Mesothelial cell of epicardium (in vitro differentiated cells): ENCODE measurements at places on chromosomes 5 and 9. TPM values are rescaled to one million over a fixed set of nuclear protein-coding genes. Genes with fewer than 3 reads are reported as not detected.

The HTR4 gene
- 0.27 to 0.41 TPM (median 0.33 TPM) in 3 replicates for total RNA-seq

The SPINK4 gene
- not detected in 3 replicates for total RNA-seq

The TRPM3 gene
- total RNA-seq, result 1.1 to 1.6 TPM (median 1.1 TPM) in 3 replicates

The F2RL2 gene
- 1.4 to 3.3 TPM (median 2.4 TPM) in 3 replicates for total RNA-seq

The IL13 gene
- 0.33 to 0.78 TPM (median 0.50 TPM) in 3 replicates for total RNA-seq

The SPATA31A3 gene
- not detected in 3 replicates for total RNA-seq

The ADAMTS19 gene
- total RNA-seq, result 12.8 to 14.8 TPM (median 13.2 TPM) in 3 replicates

The NUP214 gene
- total RNA-seq, result 65.6 to 69.6 TPM (median 69.4 TPM) in 3 replicates

The SLC6A7 gene
- not detected in 3 replicates for total RNA-seq

The TNFSF15 gene
- 11.7 to 12.2 TPM (median 12.2 TPM) in 3 replicates for total RNA-seq

The C5 gene
- 3.1 to 4.0 TPM (median 4.0 TPM) in 3 replicates for total RNA-seq

The CDC20B gene
- 0.09 to 0.16 TPM in 2 of 3 replicates, not detected in the other for total RNA-seq

The LSM11 gene
- 5.2 to 6.0 TPM (median 5.6 TPM) in 3 replicates for total RNA-seq

The SHOC1 gene
- not detected in 3 replicates for total RNA-seq

The ERP44 gene
- 17.5 to 18.3 TPM (median 18.2 TPM) in 3 replicates for total RNA-seq

The FOXD4L3 gene
- 0.25 TPM in 2 of 3 replicates, not detected in the other for total RNA-seq

The FAM78A gene
- 0.54 to 0.80 TPM (median 0.64 TPM) in 3 replicates for total RNA-seq

The PCDHGA10 gene
- total RNA-seq, result 30.7 to 33.4 TPM (median 32.1 TPM) in 3 replicates

The NRARP gene
- 7.4 to 9.6 TPM (median 9.2 TPM) in 3 replicates for total RNA-seq

The SVEP1 gene
- 44.5 to 47.2 TPM (median 45.2 TPM) in 3 replicates for total RNA-seq

The PCDH1 gene
- total RNA-seq, result 5.1 to 6.1 TPM (median 5.4 TPM) in 3 replicates

The TRIM36 gene
- total RNA-seq, result 1.3 to 2.5 TPM (median 1.3 TPM) in 3 replicates

The GARIN3 gene
- total RNA-seq, result not detected in 3 replicates

The ENTPD2 gene
- total RNA-seq, result 4.8 to 6.3 TPM (median 5.2 TPM) in 3 replicates

The PRDM9 gene
- total RNA-seq, result not detected in 3 replicates

The EXOSC2 gene
- total RNA-seq, result 52.8 to 56.2 TPM (median 54.4 TPM) in 3 replicates

The FBXO10 gene
- total RNA-seq, result 22.0 to 26.6 TPM (median 24.1 TPM) in 3 replicates

The PKN3 gene
- total RNA-seq, result 5.2 to 6.6 TPM (median 5.9 TPM) in 3 replicates

The CCL28 gene
- not detected in 3 replicates for total RNA-seq

The PAPPA gene
- total RNA-seq, result 2.9 to 3.3 TPM (median 3.2 TPM) in 3 replicates

The FCN1 gene
- not detected in 3 replicates for total RNA-seq

The IL33 gene
- 4.2 to 5.4 TPM (median 4.7 TPM) in 3 replicates for total RNA-seq

The ZNF883 gene
- total RNA-seq, result 8.6 to 11.5 TPM (median 11.2 TPM) in 3 replicates

The ITK gene
- 0.09 TPM in 1 of 3 replicates, not detected in the others for total RNA-seq

The ZNF658 gene
- 6.0 to 7.0 TPM (median 6.4 TPM) in 3 replicates for total RNA-seq

The OR1J2 gene
- not detected in 3 replicates for total RNA-seq

The SLC36A1 gene
- 13.0 to 14.7 TPM (median 14.5 TPM) in 3 replicates for total RNA-seq

The NR6A1 gene
- 5.2 to 6.2 TPM (median 5.9 TPM) in 3 replicates for total RNA-seq

The LECT2 gene
- not detected in 3 replicates for total RNA-seq

The SFXN1 gene
- total RNA-seq, result 82.1 to 94.3 TPM (median 87.4 TPM) in 3 replicates

The SLC6A19 gene
- not detected in 3 replicates for total RNA-seq

The C5orf46 gene
- 0.42 to 0.59 TPM in 2 of 3 replicates, not detected in the other for total RNA-seq

The SLC24A2 gene
- 0.11 to 0.20 TPM (median 0.20 TPM) in 3 replicates for total RNA-seq

The INSL4 gene
- not detected in 3 replicates for total RNA-seq

The PPP1R26 gene
- 25.9 to 27.9 TPM (median 26.9 TPM) in 3 replicates for total RNA-seq

The FOXD4L6 gene
- total RNA-seq, result 0.53 TPM in 1 of 3 replicates, not detected in the others

The CORO2A gene
- total RNA-seq, result 5.9 to 6.3 TPM (median 5.9 TPM) in 3 replicates

The NRG2 gene
- total RNA-seq, result 2.0 to 2.8 TPM (median 2.0 TPM) in 3 replicates

The PCDHB6 gene
- 1.8 to 2.1 TPM (median 2.1 TPM) in 3 replicates for total RNA-seq

The ZNF300 gene
- 14.0 to 15.6 TPM (median 14.6 TPM) in 3 replicates for total RNA-seq

The EIF4E1B gene
- not detected in 3 replicates for total RNA-seq

The EMB gene
- 15.7 to 18.4 TPM (median 17.7 TPM) in 3 replicates for total RNA-seq

The PRRX2 gene
- total RNA-seq, result 7.5 to 10.1 TPM (median 8.7 TPM) in 3 replicates

The CEL gene
- 4.3 to 5.0 TPM (median 4.6 TPM) in 3 replicates for total RNA-seq

The FOXD4L5 gene
- total RNA-seq, result 0.16 to 0.29 TPM (median 0.22 TPM) in 3 replicates

The SPINK6 gene
- total RNA-seq, result not detected in 3 replicates
